ENCODE measurements at places on chromosomes 3 and 15.

- peak; percentile 38 for DNase-seq
These were observed at the start of gene ADCY5 for GRCh38 chr3:123448536-123449101. ADCY5 (minus strand) TSS chr3:123449090; CDS start chr3:123448545, 545 bp downstream.

- no peak for DNase-seq
These were observed 379.1 kb upstream of the PROK2 start for GRCh38 chr3:72163809-72164634.

DNA sequence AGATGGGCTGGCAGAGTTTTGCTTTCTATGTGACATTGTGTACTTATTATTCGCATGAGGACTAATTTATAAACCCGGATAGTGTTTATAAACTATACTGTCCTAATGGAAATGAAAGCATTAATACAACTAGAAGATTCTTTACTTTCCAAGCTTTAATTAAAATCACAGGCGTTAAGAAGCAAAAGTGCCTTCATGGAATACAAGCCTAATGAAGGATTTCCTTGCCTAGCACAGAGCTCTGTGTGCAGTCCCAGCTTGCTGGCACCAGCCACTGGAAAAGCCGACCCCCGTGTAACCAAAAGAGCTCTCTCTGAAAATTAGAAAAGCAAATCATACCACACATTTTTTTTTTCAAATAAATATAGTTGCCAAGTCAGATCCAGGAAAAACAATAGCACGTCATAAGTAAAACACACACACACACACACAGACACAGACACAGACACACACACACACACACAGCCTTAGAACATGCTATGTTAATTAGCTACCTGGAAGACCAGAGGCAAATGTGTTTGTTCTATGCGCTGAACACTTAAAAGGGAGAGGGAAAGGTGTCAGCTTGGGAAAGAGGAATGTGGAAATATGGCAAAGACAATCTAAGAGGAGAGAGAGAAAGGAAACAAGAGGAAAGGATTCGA lies 1084.2 kb downstream of the TUSC7 start:
- no peak for DNase-seq

- no peak for DNase-seq
These were observed 33.8 kb downstream of the SLC9A9 start for GRCh38 chr3:143814443-143814889.

DNA sequence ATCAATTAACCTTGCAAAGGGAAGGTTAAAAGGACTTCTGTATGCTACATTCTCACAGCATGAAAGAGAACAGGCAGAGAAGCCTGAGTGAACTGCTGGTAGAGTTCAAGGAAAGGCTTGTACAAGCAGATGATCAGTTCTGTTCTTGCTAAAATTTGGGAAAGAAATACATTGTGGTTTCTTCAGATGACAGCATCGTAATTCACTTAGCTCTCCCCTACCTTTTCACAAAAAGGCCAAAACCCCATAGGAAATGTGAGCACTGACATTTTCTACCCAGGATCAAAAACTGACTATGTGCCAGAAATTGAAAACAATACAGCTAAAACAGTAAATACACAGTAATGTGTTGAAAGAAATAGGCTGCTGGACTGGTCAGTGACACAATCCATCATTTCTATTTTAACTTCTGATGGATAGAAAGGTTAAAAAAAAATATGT lies 216.4 kb downstream of the DPH6 start:
- no peak for DNase-seq

DNA sequence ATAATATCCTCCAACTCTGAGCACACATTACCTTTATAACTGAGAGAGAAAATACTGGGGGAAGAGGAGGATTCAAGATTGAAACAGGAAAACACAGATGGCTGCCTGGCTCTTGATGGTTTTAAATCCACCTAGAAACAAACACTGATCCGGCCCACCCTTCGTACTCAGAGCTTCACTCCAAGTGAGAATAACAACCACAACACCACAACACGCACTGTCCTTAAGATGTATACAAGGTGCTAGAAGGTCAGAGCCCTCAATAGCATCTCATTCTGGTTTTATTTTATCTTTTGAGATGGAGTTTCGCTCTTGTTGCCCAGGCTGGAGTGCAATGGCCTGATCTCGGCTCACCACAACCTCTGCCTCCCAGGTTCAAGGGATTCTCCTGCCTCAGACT lies 9.9 kb downstream of the IP6K2 start:
- DNase-seq: no peak

DNA sequence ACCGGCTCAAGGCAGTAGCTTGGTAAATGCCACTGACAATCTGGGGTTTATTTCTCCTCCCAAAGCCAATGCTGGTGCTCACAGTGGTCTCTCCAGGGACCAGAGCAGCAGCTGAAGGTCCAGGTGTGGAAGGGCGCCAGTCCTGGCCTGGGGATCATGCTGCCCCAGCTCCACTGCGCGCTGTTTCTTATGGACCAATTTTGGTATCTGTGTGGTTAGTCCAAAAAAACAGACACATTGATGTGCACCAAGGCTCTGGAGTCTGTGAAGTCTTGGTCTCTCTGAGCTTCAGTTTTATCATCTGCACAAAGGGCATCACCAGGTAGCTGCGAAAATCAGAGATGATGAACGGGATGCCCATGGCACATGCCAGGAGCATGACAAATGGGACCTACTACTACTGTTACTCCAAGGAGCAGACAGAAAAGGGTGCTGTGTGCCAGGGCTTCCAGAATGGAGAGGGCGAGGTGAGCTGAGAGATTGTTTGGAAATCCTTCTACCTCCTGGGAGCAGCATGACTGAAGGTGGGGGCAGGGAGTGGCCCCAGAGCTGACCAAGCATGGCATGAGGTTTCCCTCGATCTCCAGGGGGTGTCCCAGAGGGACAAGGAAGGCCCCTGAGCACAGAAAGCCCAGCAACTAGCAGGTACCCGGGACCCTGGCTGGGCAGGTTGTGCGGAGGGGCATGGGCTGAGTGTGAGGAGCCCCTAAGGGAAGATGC lies 134.3 kb upstream of the PRR20G start:
- DNase-seq: peak; percentile 7

GRCh38 chr3:153555919-153556318 lies 393.9 kb downstream of the RAP2B start:
- no peak for DNase-seq

DNA sequence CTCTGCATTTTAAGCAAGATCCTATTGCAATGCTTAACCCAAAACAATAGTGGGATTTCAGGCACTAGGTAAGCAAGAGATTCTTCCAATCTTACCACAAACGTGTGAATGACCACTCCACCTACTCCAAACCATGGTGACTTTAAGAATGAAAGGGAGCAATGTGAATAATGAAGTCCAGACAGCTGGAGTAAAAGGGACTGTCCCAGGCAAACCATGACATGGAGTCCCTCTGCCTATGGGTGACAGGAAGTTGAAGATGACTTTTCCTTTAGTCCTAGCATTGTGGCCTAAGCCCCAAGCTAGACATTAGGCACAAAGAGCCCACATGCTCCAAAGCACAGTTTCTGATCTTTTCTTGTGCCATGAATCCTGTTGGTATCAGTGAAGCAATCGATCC lies 179.0 kb downstream of the SHQ1 start:
- DNase-seq: no peak

Measured in activated T-cell treated with anti-CD3 and anti-CD28 coated beads, Interleukin-2, amount 50 U/mL, for 48 hours (primary cell).